ENCODE measurements at places on chromosomes 6 and 20.

DNA sequence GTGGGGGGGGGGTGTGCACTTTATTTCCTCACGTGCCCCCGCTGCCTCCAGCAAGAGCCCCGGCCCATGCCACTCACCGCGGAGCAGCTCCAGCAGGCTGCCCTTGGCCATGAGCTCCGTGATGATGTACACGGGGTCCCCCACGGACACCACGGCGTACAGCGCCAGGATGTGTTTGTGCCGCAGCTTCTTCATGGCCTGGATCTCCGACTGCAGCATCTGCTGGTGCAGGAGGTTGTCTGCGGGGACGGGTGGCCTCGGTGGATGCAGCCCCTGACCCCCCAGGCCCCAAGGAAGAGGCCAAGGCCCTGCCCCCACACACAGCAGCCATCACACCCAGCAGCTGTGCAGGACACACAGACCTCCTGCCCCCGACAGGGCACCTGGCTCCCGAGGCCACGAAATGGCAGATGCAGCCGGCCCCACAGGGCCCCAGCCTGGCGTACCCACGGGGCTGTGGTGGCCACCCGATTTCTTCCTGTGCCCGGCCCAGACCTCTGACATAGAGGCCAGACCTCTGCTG is 4.7 kb downstream of the PTK6 start:
- ATAC-seq = no peak

GRCh38 chr6:2919401-2919800 is 16.3 kb upstream of the SERPINB9 start:
- no peak for ATAC-seq

- ATAC-seq = no peak
These were observed 102.0 kb downstream of the ANKS1A start for GRCh38 chr6:34990971-34991560.

DNA sequence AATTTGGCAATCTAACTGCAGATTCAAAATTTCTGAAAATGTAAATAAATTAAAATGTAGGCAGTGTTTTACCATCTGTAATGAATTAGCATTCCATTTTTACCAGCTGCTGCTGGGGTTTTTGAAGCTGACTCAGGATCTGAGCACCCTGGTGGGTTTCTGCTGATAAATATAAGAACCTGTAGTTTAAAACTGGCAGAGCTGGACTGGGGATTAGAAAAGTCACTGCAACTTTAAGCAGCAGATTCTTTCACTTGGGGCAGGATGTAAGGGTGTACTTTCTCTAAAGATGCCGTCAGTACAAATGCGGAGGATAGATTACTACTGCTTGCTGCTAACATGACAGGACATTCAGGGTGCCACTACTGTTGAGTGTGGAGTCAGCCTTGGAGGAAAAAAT is 341.8 kb downstream of the CDKAL1 start:
- ATAC-seq = no peak

DNA sequence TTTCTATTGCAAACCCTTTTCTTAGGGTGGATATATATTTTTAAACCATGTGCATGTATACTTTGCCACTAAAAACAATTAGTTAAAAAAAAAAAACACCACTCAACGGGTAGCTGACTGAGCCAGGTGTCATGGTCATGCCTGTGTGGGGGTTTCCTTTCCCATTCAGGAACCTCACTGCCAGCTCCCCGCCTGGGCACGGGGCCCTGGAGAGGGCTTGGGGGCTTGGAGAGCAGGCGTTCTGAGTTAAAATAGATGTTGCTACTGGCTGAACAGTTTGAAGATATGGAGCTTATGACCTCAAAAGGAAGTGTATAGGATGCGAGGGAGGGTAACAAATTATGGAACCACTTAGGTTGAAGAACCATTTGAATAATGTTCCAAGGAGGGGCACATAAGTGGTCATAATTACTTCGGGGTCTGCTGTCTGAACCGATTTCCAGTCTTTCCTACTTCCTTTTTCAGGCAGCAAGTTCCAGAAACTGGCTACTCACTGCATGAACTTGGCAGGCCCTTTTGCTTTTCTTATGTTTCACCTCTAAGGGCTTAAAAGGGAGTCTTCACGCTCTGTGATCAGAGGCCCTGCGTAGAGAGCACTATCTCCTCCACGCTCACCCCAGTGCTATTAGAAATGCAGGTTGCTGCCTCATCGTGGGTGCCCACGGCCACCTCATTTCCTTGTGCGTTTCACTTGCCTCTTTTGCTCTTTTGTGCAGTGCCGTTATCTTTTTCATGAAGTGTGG is 9.9 kb downstream of the STX16 start:
- no peak for ATAC-seq

- no peak for ATAC-seq
These were observed 76.5 kb downstream of the ADGRG6 start for GRCh38 chr6:142378138-142378875.

GRCh38 chr20:50186151-50186885 is 4.3 kb upstream of the CEBPB start:
- ATAC-seq = no peak

- no peak for ATAC-seq
These were observed 775 bp downstream of the PFDN4 start for GRCh38 chr20:54208548-54209176.

- no peak for ATAC-seq
These were observed 517.4 kb upstream of the JARID2 start for GRCh38 chr6:14728396-14729024.

GRCh38 chr6:128064540-128064895 is 163.7 kb upstream of the THEMIS start:
- ATAC-seq = no peak

DNA sequence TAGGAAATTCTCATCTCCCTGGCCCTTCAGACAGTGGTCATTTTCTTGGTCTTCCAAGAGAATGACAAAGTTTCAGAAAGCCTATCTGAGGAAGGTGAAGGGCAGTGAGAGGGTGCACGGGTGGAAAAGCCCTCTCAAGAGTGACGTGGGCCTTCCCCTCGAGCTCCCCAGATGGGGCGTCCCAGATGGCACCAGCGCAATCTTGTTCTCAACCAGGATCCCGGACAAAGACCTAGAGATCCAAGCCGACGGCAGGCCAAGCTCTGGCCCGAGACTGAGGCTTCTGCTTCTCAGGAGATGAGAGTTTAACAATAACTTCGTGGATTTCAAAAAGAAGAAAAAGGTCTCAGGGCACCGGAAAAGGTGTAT is 797 bp upstream of the ZNF133 start:
- ATAC-seq = peak; percentile 0

DNA sequence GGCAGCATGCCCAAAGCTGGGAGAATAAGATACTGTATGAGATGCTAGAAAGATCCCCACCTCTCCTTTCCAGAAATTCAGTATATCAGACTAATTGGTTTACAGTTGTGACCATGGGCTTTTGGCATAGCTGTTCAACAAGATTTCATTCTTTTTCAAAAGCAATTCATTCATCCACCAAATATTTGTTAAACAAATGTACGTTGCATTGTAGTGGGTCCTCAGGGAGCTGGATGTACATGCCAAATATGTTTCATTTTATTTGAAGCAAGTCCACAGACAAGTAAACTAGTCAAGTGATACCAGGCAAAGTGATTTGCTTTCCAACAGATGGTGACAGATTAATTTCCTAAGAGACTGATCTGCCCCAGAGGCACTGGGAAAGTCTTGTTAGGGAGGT is 85.8 kb upstream of the ESR1 start:
- ATAC-seq = no peak

- peak; percentile 59 for ATAC-seq
These were observed 54.5 kb downstream of the DZANK1 start for GRCh38 chr20:18412221-18412901.

DNA sequence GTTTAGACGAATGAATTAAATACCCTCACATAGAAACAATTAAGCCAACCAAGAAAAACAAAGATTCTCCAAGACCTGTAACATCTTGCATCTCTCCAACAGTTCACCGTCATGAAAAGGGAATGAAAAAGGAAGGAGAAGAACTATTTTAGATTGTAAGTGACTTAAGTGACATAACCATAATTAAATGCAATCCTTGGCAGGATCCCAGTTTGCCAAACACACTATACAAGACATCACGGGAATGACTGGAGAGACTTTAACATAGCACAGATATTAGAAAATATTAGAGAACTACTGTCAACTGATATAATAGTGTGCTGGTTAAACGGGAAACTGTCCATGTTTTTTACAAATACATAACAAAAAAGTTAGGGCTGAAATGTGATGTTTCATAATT is 22.2 kb downstream of the EPB41L2 start:
- no peak for ATAC-seq

- ATAC-seq = no peak
These were observed 79.6 kb upstream of the SIRPA start for GRCh38 chr20:1815502-1816085.

GRCh38 chr6:679282-679681 is 13.7 kb downstream of the EXOC2 start:
- no peak for ATAC-seq

- ATAC-seq = no peak
These were observed 6.6 kb downstream of the MOG start for GRCh38 chr6:29663300-29664042.

- ATAC-seq = no peak
These were observed 242.6 kb downstream of the GMPR start for GRCh38 chr6:16480763-16481560.

DNA sequence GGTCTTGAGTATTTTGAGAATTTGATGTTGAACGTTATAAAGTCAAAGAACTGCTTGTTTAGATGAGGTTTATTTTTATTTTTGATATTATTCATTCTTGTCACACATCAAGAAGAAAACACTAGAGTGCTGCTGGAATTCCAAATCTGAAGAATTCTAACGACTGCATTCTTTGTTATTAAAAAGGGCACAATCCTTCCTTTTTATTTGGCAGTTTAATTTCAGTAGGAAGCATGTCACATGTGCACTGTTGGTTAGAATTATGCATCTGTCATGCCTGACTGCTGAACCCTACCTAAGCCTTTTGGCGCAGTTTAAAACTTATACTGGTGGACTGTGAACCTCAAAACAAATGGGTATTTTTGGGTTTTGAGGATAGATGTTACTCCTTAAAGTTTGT is 4.0 kb downstream of the ID4 start:
- ATAC-seq = no peak

- no peak for ATAC-seq
These were observed 61.0 kb upstream of the REV3L start for GRCh38 chr6:111543913-111544435.

- ATAC-seq = no peak
These were observed 60.5 kb downstream of the PPP1R14C start for GRCh38 chr6:150203378-150203777.

DNA sequence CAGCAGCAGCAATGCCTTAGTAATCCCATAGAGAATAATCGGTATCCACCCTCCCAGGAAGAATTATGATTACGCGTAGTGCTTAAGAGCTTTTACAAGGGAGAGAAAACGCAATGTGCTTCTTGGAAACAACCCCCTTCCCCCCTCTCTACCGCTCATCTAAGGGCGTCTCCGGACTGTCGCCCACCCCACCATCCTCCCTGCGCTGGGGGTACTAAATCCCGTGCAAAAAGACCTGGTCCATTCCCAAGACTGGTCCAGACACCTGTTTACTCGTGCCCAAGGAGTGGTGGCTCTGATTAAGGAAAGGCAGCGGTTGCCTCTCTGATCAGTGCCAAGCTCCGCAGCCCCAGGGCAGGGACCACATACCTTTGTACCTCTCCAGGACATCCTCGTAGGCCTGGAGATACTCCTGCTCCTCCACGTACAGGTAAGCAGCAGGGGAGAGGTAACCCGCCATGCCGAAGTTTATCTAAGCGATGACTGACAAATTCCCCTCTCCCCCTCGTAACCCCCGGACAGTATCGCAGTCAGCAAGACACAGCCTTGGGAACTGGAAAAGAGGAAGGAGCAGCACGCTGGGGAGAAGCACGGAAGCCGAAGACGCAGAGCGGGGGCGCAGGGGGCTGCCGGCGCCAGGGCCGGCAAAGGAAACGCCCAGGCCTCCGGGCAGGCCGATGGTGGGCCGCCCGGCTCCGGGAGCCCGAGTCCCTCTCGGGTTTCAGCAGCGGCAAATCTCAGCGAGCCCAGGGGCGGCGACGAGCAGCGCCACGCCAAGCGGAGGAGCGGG is 112.0 kb upstream of the BEND6 start:
- ATAC-seq = no peak

DNA sequence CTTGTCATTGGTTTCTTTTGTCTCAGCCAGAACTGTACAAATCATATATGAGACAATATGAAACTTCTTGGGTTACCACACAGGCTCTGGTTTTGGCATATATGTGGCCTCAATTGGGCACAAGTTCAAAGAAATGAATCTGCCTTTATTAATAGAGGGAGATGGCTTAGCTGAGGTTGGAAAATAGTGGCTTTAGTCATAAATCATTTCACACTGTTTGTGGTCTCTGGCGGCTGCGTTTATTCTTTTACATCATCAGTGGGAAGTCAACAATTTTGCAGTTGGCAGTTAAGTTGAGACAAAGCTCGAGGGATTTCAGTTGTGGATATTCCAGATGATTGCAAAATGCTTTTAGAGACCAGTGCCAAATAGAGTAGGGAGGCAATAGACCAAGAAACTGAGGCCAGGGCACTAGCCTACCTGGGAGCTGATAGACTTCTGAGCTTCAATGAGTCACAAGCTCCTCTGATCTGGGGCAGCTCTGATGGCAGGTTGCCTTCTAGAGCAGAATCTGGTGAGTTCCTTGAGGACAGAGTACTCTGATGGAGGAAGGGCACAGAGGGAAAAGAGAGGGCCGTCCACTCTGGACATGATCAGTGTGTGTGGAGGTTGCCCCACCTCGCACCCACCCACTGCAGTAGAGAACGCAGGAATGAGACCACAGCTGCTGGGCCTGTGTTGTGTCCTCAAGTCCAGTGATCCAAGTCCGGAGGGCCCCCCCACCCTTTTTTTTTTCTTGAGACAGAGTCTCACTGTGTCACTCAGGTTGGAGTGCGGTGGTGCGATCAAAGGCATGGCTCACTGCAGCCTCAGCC is 73.5 kb downstream of the ARMC2 start:
- peak; percentile 80 for ATAC-seq

DNA sequence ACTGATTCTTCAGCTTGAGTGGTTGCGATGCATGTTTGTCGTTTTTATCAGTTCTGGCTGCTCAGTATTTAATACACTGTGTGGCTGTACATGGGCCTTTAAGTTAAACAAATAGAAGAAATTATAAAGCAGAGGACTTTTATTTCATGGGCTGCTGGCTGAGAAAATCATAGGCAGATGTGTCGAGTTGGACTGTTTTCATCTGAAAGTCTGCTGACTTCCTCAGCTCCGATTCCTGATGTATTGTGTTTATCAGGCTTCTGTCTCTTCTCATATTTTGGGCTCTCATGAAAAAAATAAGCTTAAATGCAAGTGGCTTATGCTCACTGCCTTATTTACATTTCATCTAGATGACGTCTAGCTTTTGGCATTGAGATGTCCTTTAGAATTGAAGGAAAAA is 129.5 kb upstream of the GGTLC1 start:
- no peak for ATAC-seq

GRCh38 chr6:106446287-106446885 is 85.9 kb downstream of the CRYBG1 start:
- ATAC-seq = no peak

DNA sequence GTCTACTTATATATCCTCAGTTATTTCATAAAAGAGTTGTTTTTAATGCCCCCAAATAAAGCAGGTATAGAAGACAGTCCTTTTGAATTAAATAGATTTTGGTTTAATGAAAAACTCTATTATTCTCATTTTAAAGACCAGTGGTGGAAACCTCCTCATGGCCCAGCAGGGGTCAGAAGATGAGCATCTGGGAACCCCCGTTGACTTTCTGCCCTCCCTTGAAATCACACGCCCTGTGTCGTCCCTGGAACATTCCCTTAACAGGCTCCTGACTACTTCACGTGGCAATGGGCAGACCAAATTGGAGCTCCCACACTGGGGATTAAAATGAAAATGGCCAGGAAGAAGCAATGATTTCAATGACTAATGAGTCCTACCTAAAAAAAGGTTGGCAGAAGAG is 220.9 kb downstream of the KIF16B start:
- ATAC-seq = no peak
